Naive thymus-derived CD8-positive, alpha-beta T cell (primary cell): ENCODE measurements at places on chromosomes 13 and 19.

DNA sequence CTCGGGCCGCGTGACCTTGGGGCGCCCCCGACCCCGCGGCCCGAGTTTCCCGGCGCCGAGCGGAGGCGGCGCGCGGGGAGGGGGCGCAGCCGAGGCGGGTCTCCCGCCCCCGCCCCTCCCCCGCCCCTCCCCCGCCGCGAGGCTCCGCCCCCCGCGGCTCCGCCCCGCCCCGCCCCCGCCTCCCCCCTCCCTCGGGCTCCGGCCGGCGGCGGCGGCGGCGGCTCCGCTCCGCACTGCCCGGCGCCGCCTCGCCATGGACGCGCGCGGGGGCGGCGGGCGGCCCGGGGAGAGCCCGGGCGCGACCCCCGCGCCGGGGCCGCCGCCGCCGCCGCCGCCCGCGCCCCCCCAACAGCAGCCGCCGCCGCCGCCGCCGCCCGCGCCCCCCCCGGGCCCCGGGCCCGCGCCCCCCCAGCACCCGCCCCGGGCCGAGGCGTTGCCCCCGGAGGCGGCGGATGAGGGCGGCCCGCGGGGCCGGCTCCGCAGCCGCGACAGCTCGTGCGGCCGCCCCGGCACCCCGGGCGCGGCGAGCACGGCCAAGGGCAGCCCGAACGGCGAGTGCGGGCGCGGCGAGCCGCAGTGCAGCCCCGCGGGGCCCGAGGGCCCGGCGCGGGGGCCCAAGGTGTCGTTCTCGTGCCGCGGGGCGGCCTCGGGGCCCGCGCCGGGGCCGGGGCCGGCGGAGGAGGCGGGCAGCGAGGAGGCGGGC is at the start of gene HCN2:
Gene HCN2, plus strand, starts transcription at position 189 of the 703 bp plus-strand sequence. Its CDS starts 65 bp downstream, at position 254.
- DNase-seq: no peak

DNA sequence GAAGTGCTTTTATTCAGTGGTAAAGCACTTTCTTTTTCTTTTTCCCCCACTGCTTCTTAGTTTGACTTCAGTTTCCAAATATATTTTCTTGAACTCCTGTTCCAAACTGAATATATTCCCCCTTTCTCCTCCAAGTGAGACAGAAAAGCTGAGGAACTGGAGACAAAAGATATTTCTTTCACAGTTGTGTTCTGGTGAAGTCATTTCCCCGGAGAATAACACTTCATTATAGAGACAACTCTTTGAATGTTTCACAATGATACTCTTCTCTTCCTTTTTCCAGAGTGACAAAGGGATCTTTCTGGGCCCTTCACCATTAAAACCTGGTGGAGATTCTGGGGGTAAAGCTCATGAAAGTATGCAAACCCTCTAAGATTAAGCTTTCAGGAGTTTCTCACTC is 860.8 kb upstream of the SLITRK5 start:
- DNase-seq: no peak

- no peak for DNase-seq
Observed at GRCh38 chr13:39773833-39774232, 118.4 kb downstream of the COG6 start.

DNA sequence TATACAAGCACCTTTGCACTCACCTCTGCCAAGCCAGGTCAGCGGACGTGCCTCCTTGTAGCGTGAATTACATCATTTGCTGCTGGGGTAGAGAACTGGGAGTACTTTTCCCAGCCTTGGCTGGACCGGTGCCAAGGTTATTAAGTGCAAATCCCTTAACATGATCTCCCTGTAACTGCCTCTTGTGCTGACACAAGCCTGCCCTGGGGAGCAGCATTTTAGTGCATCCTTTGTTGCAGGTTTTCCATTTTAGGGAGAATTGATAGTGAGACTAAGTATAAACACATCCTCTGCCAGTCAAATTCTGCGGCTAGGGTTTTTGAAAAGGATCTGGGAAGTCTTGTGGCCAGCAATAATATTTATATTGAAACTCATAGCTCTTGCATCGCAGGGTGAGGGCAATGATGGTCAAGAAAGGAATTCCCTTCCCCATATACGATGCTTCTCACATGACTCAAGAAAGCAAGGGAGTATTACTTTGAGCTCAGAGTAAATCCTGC is 32.7 kb upstream of the DCLK1 start:
- DNase-seq: no peak
